NCI-H2171 (cell line): ENCODE measurements at places on chromosomes 7 and 10.
A peak's percentile ranks its signal among the peaks of the same experiment; 100 is the strongest.

GRCh38 chr10:113709221-113709838 is 29.6 kb downstream of the CASP7 start:
- DNase-seq = no peak

- DNase-seq = no peak
Observed at GRCh38 chr7:131027287-131027773, 293.3 kb upstream of the KLF14 start.

- no peak for DNase-seq
Observed at GRCh38 chr7:130875265-130875741, 141.3 kb upstream of the KLF14 start.

GRCh38 chr10:104581884-104582601 is 59.0 kb upstream of the SORCS3 start:
- DNase-seq = no peak

DNA sequence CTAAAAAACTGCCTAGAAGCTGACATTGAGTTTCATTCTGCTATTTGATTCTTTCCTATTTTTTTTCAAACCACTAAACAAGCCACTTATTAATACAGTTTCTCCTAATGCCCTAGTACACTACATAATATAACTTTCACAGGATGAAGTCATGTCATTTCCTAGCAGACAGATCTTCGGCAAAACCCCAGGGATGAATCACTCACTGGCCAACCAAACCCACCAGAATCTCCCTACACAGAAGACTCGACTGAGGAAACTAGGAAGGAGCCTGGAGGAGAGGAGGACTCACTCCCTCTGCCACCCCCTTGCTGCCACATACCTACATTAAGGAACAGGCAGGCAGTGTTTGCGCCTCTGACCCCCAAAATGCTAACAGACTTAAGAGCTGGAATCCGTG is 33.4 kb downstream of the XPNPEP1 start:
- DNase-seq = no peak

- DNase-seq = no peak
Observed at GRCh38 chr10:29646960-29647461, 12.2 kb upstream of the SVIL start.

GRCh38 chr10:79162861-79163665 is 94.3 kb downstream of the ZMIZ1 start:
- DNase-seq = no peak

- DNase-seq = no peak
Observed at GRCh38 chr7:134448356-134449229, 10.3 kb downstream of the AKR1B1 start.

DNA sequence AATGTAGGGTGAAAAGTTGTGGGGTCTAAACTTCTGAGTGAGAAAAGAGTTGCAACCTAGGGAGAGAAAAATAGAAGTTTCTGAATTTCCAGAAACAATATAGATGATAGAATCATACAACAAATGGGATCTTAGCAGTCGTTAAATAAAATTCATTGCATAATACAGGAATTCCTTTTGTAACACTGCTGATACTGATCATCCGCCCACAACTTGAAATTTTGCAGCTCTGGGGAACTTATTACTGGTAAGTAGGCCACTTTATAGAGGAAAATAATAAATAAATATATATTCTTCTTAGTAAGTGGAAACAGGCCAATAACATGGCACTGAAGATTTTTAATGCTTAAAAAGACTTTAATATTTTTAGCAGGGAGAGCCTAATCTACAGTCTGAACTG is 81.9 kb upstream of the SMIM30 start:
- DNase-seq = no peak

- no peak for DNase-seq
Observed at GRCh38 chr7:46945328-46945727, 636.6 kb downstream of the TNS3 start.

DNA sequence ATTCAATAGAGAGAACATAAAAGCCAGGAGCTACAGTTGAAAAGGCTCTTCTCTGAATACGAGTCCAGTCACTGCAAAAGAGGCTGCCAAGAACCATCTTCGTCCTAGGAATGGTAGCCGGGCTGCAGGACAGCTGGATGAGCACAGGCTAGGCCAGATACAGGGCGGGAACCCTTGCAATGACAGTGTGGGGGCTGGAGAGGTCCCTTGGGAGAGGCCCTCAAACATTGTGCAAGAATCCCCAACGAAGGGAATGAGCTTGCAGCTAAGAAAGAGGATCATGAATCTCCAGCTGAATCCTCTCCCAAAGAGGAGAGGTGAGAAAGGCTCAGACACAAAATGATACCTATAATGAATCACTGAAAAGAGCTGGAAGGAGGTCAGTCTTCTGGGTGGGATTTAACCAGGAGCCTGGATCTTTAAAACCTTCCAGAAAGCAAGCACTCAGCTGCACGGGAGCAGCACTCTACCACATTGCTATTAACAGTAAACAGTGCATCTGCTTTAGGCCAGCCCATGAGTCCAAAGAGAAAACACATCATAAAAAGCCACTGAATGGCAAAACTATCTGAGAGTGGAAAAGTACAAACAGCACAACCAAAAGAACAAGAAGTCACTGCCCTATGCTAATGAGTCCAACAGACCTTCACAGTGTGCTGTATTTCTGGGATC is 287.9 kb downstream of the TNS3 start:
- no peak for DNase-seq

DNA sequence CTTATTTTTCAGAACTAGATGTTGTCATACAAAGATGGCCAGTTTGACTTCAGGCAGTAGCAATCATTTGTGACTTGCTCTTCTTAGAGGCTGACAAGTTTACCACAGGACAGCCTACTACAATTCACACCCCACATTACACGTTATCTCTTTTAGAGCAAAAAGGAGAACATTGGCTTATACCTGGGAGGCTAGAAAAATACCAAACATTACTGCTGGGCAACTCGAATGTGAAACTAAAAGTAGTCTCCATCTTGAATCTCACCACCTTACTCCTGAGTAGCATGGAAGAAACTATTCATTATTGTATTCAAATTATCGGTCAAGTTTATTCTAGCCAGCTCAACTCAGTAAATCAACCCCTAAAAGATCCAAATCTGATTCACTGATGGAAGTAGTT is 90.7 kb upstream of the TMEM26 start:
- no peak for DNase-seq

DNA sequence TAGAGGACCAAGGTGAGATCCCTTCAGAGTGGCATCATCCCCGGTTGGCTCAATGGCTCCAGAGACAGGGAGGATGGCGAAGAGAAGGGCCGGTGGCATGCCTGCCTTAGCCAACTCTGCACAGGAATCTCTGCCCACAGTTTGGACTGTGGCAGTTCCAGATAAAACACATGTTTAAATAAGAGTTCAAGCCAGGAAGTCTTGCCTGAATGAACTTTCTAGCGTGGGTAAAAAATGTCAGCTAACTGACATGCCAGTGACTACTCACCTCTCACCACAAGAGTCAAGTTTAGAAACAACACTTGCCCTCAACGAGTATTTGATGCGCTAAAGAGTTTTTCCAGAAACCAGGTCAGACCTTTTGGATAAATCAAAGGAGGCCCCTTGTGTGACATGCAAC is 3.0 kb downstream of the NOD1 start:
- DNase-seq = no peak

- no peak for DNase-seq
Observed at GRCh38 chr10:926075-926698, 5.3 kb downstream of the LARP4B start.

DNA sequence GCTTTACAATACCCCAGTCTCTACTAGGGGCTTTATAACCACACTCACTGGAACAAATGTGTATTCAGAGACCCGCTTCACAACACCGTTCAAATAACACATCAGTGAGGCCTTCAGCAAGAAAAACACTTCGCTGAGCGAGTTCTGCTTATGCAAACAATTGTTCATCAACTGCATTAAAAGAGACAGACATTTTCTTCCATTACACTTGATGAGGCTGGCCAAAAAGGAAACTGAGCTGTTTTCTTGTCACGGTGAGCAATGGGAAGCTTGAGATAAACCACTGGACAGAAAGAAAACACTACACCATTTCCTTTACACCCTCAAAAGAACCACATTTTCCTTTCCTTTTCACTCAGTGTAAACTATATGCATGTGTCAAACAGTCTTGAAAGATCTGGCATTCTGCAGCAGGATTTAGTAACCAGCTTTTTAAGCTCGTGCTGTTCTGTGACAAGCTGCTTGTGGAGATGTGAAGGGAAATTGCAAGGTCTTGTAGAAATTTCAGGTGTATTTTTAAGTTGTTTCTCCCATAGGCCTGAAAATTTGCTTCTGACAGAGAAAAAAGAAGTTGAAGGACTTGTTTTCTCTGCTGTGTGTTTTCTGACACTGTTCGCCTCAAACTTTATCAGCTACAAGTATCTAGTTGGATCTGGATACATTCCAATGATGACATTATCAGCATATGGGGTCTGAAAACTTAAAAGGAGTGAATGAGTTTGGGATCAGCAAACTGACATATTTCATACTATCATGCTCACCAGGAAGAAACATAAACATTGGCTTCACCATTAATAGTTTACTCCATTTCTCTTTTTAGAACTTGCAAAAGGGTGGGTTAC is 693.1 kb downstream of the PARD3 start:
- DNase-seq = no peak

DNA sequence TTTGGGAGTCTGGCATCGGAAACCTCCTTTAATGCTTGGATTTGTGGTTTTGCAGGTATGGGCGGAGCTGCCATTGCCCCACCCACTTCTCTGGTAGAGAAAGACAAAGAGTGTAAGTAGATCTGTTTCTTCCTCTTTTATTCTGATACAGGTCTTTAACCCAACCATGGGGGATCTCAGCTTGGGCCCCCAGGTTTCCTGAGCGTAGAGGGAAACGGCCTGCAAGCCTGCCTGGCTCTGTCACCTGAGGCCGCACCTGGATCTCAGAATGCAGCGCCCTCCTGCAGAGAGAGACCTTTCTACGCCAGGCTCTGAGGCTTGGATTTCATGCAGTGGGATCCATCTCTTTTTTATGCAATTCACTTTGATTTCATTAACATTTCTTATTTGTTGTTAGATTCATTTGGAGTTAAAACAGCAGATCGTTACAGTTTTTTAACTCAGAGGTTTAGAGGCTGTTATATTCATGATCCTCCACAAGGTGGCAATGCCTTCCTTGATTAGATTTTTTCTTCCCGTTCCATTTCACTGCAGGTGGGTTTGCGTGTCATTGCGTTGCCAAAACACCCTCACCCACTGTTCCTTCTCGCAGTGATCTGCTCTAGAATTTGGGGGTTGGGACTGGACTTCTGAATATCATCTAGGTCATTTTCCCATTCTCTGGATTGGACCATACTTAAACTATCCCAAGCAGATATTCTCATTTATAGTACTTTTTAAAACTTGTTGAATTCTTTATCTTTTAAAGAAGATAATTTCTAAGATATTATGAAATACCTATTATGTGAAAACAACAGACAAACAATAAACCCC is 20.0 kb downstream of the RBM17 start:
- DNase-seq = no peak

GRCh38 chr10:100890673-100891317 is 22.0 kb upstream of the SLF2 start:
- DNase-seq = no peak

GRCh38 chr7:129169171-129169671 is 19.2 kb upstream of the SMO start:
- DNase-seq = peak; percentile 24

DNA sequence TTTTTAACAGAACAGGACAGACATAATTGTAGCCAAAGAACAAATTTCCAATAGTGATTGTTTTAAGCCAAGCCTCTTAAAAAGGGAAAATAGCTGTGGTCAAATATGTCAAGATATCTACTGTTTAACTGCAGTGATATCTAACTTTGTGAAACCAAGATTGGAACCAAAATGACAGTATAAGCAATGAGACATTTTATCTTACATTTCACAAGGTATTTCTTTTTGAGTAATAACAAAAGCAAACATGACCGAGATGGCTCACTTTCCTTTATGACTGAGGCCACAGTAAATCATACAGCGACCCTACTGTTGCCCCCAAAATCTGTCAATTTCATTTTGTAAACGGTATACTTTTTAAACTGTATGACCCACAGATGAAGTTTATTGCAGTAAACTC is 215.8 kb downstream of the MLLT10 start:
- no peak for DNase-seq

DNA sequence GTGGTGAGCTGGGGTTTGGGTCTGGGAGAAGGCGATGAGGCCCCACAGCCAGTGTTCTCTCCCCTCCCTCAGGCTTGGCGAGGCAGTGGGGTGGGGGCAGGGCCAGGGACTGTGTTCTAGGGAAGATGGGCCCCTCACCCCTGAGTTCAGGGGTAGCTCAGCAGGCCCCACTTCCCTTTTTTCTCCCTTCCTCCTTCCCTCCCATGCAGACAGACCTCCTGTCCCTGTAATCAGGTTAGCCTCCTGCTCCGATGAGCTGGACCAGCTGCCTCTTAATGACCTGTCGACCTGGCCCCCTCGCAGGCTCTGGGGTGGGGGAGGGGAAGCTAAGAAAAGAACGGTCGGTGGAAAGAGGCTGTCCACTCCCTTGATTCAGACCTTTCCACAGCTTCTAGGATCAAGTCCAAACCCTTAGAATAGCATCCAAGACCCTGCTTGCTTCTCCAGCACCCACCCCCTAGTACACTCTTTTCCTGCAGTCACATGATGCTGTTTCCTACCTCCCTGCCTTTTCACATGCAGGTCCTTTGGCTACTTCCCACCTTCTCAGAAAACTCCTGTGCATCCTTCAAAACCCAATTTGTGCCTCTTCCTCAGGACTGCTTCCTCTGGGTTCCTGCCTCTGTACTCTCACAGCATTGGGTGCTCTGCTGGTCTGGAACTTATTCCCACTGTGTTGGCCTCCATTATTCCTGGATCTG is 64.1 kb downstream of the ZMIZ1 start:
- no peak for DNase-seq

DNA sequence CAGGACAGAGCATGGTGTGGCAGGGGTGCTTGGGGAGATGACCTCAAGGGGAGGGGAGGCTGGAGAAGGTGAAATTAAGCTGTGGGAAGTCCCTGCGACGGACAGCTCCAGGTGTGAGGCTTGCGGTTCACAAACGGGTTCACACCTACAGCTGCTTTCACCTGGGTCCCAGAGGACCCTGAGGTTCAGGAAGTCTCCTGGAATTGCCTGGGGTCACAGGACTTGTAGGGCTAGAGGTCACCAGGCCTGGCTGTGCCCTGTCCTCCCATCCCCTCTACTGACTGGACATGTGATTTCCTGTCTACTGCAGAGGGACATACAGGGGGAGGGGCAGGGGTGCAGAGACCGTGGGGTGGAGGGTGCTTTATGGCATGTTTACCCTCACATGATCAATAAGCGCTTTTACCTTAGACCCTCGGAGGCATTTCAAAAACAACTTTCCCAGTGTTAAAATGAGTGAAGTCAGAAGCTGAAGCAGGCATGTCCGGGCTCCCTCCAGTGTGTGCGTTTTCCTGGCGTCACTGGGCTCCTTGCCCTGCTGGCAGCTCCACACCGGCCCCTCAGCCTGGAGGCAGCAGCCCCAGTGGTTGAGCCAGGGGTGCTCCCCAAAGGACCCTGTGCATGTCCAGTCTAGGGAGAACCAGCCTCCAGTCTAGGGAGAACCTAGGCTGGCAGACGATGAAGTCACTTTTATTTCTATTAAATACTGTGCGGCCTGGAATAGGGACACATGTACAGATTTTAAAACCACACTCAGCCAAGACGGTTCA is 66.6 kb upstream of the IGFBP3 start:
- no peak for DNase-seq

- DNase-seq = no peak
Observed at GRCh38 chr10:27297844-27298521, 57.4 kb upstream of the ACBD5 start.
